Amniotic epithelial cell (primary cell): ENCODE measurements at places on chromosomes 11 and 22.
A peak's percentile ranks its signal among the peaks of the same experiment; 100 is the strongest.

DNA sequence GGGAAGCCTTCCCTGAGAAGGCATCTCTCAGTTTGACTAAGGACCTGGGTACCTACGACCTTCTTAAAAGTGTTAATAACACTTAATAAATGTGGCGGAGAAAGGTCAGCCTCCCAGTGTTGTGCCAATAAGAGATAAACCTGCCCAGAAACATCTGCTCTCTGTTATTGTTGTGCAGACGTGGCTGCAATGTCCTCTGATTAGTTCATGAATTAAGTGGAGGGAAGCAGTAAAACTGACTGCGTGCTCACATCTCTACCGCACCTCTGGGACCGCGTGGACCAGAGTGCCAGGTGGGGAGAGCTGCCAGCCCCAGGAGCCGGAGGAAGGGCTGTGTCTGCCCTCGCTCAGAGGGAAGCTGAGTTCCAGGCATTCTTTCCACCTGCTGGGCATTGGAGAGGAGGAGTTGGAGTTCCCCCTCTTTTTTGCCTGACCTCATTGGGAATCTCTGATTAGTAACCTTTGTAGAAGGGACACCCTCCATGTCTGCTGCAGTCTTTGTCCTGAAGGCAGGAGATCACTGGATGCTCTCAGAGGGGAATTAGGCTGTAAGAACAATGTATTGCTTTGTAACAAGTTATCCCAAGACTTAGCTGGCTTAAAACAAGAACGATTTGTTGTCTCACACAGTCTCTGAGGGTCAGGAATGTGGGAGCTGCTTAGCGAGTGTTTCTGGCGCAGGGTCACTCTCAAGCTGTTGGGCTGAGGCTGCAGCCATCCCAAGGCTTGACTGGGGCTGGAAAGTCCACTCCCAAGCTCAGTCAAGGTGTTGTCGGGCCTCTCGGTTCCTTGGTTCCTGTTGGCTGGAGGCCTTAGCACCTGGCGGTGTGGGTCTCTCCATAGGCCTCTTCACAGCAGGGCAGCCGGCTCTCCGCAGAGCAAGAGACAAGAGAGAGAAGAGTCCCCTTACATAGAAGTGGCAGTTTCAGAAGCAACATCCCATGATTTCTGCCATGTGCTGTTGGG is 247.6 kb upstream of the TBCEL start:
- DNase-seq, result no peak

- no peak for DNase-seq
These were observed 58.5 kb upstream of the ANO1 start for GRCh38 chr11:70019576-70020011.

GRCh38 chr11:65398362-65398910 is 12.0 kb downstream of the FRMD8 start:
- no peak for DNase-seq

- DNase-seq, result no peak
These were observed 661.3 kb upstream of the B3GAT1 start for GRCh38 chr11:135073381-135073780.

DNA sequence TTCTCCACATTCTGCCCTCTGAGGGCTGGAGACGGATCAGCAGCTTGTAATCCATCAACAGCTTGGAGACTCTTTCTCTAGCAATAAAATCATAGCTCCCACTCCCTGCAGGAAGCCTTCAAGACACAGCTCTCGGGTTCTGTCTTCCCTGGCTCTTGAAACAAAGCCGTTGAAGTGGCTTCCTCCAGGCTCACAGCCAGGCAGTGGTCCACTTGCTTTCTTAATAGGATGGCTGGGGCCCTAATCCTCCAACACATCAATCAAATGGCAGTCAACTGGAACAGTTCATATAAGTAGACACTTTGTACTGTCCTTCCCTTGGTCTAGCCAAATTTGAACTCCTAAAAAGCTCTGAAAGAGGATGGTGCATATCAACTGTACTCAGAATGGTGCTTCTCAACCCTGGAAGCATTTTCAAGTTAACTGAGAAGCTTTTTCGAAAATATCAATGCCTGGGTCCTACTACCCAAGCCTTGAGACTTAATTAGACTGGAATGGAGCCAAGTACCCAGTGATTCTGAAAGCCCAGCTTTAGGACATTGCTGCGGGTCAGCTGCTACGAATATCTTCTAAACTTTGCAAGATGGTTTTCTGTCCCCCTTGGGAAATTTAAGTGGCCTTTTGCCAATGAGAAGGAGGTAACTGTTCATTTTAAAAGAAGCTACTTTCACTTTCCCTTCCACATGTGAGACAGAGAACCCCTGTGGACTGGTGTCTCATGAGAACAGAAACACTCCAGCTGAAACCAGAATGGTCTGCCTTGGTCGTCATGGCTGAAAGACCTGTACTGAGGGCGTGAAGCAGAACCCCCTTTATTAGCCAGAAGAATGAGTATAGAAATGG is 74.7 kb downstream of the SC5D start:
- DNase-seq, result no peak

- DNase-seq, result no peak
These were observed 88.9 kb downstream of the TBC1D22A start for GRCh38 chr22:46851311-46851710.

DNA sequence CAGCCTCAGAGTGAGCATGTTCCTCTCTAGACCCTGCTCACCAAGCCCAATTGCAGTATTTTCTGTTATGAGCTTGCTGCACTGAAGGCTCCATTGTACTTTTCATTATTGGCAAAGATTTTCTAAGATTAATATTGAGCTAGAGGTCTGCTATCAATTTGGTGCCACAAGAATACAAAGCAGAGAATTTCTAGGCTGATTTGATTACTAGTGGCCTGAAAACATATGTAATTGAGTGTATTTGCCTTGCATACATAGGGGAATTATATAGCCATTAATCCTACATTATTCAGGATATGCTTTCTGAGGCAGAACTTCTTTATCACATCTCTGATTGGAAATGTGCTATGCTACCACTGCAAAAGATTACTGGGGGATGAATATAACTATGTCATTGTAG is 322.9 kb upstream of the ZC3H12C start:
- DNase-seq, result no peak

GRCh38 chr22:49016909-49017481 is 810.7 kb downstream of the BRD1 start:
- DNase-seq, result no peak

DNA sequence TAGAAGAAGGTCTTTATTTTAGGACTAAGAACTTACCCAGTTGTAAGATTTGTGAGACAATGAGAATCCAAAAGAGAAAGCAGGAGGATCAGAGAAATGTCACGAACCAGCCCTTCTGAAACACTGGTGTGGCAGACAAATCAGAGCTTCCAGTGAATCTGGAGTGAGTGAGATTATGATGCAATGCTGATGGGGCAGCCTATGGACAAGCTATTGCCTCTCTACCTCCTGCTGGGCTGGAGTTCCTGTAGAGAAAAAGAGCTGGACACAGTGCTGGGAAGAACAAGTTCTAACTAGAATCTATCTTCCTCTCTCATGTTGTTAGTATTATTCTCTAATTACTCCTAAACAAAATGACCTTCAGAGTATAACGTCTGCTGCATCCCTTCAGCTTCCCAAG is 12.0 kb upstream of the ANO3 start:
- DNase-seq, result peak; percentile 21

DNA sequence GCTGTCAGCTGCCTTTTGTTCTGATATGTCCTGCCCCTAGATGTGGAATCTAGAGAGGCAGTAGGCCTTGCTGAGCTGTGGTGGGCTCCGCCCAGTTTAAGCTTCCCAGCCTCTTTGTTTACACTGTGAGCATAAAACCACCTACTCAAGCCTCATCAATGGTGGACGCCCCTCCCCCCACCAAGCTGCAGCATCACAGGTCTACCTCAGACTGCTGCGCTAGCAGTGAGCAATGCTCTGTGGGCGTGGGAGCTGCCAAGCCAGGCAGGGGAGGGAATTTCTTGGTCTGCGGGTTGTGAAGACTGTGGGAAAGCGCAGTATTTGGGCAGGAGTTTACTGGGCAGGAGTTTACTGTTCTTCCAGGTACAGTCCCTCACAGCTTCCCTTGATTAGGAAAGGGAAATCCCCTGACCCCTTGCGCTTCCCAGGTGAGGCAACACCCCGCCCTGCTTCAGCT is 98.5 kb downstream of the SMCO4 start:
- DNase-seq, result peak; percentile 88

DNA sequence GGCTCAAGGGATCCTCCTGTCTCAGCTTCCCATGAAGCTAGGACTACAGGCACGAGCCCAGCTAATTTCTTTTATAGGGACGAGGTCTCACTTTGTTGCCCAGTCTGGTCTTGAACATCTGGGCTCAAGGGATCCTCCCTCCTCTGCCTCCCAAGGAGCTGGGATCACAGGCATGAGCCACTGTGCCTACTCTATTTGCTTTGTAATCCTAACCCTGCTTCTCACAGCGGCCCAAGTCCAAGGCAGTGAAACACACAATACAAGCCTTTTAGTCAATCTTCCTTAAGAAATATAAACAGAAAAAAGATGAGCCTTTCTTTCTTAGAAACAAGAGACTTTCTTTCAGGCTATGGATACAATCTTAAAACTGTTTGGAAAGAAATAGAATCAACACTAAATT is 115.2 kb upstream of the SORL1-AS1 start:
- DNase-seq, result no peak

- peak; percentile 64 for DNase-seq
These were observed 759 bp downstream of the AP2A2 start for GRCh38 chr11:926341-926916.

DNA sequence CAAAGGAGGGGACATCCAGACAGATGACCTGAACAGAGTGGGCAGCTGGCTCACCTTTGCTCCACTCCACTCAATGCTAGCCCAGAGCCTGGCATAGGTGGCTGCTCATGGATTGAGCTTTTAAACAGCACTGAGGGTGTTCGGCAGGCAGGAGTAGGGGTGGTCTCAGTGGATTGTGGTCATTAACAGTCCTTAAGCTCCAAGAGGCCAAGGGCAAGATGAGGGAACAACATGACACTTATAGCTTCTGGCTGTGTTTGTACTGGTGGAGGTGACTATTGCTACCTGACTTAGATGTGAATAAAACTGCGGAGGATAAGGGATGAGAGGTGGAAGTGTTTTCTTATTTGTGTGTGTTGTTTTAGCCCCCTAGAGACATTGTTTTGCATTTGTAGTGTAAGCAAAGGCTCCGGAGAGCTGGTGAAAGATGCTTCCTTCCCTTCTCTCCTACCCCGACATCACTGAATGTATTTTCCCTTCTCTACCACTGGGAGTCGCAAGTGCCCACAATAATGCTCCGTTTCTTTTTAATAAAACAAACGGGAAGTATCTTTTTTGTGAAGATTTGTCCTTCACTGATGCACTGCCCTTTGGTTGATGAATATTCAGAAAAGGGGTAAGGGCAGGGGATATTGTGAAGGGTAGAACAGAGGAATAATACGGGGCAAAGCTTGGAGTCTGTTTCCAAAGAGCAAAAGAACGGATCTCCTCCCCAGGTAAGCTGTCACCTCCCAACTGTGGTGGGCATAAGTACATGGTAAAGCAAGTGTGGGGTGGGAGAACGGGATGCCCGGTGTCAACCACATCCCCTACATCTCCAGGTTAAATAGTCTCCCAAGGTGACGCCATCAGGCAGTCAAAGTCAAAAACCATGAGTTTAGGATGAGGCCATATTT is 27.5 kb upstream of the MTNR1B start:
- DNase-seq, result peak; percentile 21

DNA sequence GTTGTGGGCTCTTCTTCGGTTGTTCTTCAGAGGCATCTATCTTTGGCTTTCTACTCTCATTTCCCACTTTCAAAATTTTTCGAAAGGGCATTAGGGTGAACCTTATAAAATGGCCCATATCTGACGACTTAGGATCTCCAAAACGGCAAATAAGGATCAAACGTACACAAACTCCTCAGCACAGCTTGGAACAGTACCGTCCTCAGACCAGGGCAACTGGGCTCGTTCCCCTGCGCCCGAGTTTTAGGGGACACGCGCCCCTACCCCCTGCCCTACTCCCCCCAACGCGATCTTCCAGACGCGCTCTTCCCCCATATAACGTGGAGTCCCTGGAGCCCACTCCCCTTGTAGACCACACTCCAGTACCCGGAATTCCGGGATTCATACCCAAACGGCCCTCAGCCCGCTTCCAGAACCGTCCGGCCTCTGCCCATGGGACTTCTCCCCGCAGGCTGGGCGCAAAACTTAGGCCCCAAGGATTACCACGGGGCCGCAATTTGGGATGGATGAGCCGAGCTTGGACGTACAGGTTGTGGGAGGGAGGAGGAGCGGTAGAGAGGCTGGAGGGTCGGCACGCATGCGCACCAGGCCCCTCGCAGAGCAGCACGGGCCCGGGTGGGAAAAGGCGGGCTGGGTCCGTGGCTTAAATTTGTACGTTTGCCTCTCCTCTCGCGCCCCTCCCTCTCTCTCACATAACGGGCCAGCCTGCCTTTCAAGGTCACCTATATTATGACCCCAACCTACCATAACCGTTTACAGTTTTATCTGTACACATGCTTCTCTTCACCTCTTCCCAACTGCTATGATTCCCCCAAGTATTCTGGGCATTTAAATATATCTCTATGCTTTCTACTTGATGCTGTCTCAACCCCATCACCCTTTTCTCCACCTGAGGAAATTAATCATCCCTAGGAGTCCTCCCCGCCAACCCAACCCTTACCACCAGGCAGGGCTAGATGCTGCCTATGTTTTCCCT is 3.4 kb downstream of the CCDC89 start:
- peak; percentile 31 for DNase-seq

DNA sequence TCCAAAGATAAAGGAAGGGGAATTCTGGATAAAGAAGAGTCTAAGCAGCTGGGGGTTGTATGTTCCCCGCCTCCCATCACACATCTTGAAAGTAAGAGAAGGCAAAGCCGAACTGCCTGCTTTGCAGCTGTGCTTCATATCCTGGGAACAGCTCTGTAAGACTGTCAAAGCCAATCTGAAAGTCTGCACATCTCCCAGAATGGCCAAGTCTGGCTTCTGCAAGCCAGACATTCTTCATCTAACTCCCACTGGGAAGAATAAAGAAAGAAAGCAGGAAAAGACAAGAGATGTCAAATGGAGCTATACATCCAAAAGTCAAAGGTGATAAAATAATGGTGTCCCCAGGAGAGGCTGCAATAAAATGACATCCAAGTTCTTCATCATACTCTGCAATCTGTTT is 15.4 kb downstream of the MORC2 start:
- no peak for DNase-seq

DNA sequence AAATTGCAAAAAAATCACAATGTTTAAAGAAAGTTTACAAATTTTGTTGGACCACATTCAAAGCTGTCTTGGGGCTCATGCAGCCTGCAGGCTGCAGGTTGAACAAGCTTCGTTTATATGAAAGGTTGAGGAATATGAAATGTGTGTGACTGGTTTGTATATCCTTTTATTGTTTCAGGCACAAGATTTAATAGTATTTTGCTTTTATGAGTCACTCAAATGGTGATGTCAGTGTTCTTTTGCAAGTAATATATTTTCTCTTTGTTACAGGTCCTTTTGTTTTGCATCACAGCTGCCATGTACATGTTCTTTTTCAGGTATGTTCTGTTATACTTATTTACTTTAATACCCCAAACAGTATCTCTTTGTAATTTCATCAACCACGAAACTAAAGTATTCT is 198.6 kb downstream of the TMEM135 start:
- peak; percentile 33 for DNase-seq
